ENCODE measurements at places on chromosomes 1 and 21.

DNA sequence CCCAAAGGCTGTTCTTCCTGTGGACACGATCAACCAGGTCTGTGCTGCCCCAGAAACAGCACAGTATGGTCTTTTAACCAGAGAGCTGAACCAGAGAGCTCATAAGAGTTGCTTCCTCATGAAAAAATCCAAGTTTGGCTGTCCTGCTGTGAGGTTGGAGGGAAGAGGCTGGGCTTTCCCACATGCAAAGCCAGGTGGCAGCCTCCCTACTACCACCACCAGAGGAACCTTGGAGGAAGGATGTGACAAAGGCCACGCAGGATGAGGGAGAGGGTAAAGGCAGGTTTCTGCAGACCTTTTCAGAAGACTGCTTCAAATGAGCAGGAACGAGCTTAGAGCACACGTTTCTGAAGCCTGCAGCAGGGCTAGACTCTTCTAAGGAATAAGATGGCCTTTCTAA is 27.1 kb downstream of the FAM78B start:
- no peak for DNase-seq

- no peak for DNase-seq
Observed at GRCh38 chr1:33957854-33958253, 94.0 kb downstream of the HMGB4 start.

GRCh38 chr1:20154301-20154831 is 15.2 kb downstream of the PLA2G2F start:
- no peak for DNase-seq

GRCh38 chr1:240092301-240093119 is 827 bp downstream of the FMN2 start:
- DNase-seq: no peak

DNA sequence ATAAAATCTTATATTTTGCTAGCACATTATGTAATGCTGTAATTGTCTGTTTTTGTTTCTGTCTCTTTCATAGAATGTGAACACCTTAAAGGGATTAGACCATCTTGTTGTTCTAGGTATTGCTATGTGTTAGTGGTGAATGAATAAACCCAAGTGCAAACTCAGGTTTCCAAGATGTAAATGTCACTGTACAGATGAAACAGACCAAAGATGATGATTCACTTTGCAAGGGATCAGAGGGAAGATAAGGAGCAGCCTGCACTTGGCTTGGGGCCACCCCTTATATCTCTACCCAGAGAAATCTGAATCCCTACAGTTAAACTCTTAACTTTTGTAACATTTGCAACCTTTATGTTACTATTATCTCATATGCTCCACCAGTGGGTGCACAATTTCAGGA is 25.4 kb downstream of the UROD start:
- DNase-seq: no peak

GRCh38 chr21:46325073-46325912 is 1.3 kb downstream of the PCNT start:
- DNase-seq: no peak

DNA sequence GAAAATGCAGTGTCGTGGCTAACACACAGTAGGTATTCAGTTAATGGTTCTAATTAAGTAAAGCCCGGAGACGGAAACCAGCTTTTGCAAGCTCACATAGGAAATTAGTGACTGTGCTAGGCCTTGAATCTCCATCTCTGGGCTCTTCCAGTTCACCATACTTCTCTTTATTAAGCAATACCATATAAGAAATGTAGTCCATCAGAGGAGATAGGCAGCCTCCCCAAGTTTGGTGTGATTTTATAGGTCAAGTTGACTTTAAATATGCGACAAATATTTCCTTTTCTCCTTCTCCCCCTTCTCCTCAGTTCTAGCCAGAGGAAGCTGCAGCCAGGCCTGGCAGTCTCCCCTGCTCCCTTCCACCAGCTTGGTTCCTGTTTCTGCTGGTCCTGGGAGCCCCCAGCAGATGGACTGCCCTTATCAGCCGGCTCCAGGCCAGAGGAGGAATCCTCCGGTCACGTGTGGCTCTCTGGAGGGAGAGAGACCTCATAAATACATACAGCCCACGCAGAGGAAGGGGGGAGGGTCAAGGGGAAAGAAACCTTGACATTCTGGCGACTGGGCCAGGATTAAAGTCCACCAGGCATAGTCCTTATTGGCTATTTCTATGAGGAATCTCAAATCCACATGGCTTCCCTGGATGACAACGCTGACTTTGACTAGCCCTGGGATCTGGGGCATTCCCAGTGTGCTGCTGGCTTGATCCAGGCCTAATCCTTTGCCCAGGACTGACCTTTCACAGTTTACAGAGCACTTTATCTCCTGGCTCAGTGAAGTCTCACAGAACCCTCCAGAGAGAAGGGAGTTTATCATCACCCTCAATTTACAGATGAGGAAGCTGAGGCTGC is 115.1 kb upstream of the JUN start:
- DNase-seq: no peak

DNA sequence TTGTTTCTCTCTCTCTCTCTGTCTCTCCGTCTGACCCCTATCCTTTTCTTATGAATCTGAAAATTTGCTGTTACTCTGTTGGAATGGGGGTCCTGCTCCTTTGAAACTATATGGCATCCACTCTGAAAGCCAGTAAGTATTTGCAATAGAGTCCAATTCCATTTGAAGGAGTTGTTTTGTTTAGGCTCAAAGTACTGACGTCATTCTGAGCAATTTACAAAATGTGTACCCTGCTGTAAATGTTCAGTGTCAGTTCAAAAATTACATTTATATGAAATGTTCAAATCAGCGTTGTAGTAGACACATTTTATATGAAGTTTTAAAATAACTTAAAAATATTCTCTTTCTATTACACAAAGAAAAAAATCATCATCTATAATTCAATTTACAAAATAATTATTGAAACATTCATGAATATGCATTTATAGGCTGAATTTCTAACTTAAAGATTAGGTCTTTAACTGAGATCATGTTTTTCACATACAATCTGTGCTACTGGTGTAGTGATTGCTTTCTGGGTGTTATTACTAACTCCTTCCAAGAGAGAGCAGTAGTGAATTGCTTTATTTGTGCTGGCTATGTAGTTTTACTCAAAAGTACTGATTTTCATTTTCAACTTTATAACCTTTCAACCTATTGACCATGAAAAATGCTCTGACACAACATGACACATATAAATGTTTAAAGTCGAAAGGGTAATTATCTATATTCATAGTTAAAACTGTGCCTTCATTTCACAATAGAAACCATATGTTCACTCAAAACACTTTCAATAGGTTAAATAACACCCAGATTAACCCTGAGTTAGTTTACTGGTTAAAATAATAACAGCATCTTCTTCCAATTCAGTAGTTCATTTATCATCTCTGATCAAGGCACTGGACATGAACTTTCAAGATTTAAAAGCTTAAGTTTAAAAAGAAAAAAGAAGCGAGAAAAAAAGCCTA is 253.1 kb upstream of the ADGRL4 start:
- DNase-seq: peak; percentile 7

- DNase-seq: peak; percentile 57
Observed at GRCh38 chr1:47175227-47175934, 14.5 kb downstream of the PDZK1IP1 start.

GRCh38 chr1:33866281-33866680 is 2.4 kb downstream of the HMGB4 start:
- no peak for DNase-seq

GRCh38 chr1:225651376-225651871 is 1.5 kb downstream of the ENAH start:
- no peak for DNase-seq

DNA sequence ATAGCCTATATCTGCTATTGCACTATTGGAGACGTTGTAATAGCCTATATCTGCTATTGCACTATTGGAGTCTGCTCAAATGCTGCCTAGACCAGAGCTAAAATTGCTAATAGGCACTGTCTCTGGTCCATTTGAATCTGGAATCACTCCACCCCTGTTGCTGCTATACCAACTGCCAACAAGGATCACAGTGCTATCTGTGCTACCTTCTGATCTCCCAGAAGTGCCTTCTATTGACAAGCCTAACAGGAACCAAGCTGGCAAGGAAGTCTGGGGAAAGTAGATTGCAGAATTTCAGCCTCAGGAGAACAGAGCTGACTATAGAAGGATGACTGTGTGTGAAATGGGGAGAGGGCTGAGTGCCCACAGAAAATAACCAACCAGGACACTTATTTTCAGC is 15.9 kb downstream of the RWDD3 start:
- no peak for DNase-seq

DNA sequence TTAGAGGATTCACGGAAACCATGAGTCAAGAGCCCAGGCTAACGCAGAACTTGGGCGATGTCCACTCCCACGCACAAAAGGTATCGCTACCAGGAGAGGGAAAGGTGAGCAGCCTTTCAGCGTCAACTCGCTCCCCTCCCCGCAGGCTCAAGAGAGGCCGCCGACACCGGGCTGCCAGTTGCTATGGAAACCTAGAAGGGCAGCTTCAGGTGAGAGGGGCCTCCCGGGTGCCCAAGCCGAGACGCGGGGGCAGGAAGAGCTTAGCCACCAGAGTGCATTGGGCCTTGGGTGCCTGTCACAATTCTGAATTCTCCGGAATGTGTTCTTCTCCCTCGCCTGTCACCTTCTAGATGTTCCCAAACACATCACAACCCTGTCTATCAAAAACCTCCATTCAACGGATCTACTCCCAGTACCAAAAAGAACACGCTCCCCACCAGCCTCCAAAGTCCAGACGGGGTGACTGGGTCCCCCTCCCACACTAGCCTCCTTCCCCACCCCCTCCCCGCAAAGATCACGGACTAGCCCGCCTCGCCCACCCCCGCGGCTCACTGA is 694 bp downstream of the MEAF6 start:
- DNase-seq: peak; percentile 44

DNA sequence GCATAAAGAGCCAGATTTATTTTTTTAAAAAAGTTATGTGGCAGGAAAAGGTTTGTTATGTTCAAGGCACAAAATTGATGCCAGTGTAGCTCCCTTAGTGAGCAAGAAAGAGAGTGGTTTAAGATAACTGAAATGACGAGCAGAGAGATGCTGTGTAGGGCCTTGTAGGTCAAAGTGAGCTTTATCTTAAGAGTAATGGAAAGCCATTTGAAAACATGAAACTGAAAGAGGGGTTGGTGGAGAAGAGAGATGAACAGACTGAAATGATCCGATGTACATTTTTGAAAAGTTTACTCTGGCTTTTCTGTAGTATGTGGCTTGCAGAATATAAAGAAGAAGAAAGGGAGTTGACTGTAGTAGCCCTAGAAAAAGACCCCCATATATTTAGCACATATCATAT is 383.6 kb downstream of the PLA2G4A start:
- no peak for DNase-seq

GRCh38 chr1:37719572-37720195 is 27.4 kb downstream of the CDCA8 start:
- no peak for DNase-seq

- no peak for DNase-seq
Observed at GRCh38 chr1:152501704-152502103, 8.9 kb upstream of the LCE5A start.

GRCh38 chr1:170993151-170993550 is 57.8 kb downstream of the MROH9 start:
- no peak for DNase-seq

DNA sequence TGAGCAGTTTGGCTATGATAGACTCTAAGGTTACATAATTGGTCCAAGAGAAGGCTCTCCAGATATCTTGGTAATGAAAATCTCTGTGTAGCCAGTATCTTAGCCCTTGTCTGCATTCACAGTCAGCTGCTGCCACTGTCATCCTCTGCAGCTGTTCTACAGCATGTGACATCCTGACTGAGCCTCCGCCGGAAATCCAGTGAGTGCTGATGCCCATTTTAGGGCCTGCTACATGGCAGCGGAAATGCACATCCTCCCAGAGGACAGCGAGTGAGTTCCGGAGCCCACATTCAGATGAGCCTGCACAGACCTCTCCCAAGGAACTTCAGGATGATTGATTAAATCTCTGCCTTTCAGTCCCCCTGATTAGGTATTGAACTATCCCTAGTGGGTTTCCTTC is 237.1 kb downstream of the HHIPL2 start:
- DNase-seq: no peak

DNA sequence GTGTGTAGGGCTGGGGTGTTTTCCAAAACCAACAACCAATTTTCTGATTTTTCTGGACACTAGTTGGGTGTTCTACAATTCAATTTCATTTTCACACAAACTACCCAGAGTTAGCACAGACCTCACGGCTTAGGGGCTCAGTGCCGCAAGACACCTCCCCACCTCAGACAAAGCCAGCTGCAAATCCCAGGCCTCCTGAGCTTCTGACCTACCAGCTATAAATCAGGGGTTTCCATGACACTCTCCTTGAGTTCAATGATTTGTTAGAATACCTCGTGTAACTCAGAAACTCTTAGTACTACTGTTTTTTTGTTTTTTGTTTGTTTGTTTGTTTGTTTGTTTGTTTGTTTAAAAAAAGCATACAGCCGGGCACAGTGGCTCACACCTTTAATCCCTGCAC is 28.7 kb upstream of the FAM89A start:
- DNase-seq: no peak

DNA sequence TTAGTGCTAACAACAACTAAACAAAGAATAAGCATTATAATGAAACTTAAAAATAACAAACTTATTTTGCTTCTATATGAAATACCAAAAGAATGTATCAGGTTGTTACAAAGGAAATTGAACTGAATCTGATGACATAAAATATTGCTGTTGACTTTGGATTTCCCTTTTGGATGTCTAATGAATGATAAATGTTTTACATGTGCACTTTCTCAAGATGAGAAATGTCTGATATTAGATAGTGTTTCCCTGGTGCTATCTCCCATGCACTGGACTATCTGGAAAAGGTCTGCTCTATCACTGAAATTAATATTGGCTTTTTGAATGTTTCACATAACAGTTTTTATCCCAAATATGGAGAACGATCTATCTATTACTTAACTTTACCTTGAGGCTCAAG is 179.9 kb downstream of the HMCN1 start:
- no peak for DNase-seq

DNA sequence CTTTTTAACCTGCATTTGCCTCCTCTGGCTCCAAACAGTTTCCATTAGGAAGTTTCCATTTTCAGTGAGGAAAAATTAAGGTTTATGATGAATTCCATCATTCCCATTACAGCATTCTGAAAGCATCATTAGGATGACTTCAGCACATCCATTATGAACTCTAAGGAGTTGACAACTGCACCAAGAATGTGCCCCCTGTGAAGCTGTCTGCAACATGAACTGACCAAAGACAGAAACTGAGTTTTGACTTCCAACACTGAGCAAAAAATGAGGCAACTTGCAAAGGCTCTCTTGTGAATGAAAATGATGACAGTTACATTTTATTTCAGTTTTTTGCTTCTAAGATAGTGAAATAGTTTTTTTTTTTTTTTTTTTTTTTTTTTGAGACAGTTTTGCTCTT is 18.3 kb upstream of the KCNE1 start:
- no peak for DNase-seq

DNA sequence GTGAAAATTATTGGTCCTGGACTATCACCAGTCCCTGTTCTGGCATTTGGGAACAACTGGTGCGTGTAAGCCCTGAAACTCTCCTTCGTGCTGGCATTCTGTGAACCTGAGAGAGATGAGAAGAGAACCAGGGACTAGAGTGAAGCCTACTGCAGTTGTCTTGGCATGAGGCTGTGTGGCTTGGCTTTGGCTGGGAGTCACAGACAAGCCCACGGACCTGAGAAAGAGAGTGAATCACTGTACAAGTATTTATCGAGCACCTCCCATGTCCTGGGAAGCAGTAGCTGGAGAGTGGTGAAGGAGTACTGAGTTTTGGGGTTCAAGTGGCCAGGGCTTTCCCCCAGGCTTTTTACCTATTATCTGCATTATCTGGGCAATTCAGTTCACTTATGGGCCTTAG is 63.3 kb downstream of the FGGY start:
- DNase-seq: no peak

- peak; percentile 23 for DNase-seq
Observed at GRCh38 chr1:206923009-206923960, 1.5 kb upstream of the FCMR start.

GRCh38 chr1:1600861-1601563 is 1.1 kb upstream of the FNDC10 start:
- DNase-seq: no peak
